ENCODE measurements at places on chromosomes 13 and 19.

DNA sequence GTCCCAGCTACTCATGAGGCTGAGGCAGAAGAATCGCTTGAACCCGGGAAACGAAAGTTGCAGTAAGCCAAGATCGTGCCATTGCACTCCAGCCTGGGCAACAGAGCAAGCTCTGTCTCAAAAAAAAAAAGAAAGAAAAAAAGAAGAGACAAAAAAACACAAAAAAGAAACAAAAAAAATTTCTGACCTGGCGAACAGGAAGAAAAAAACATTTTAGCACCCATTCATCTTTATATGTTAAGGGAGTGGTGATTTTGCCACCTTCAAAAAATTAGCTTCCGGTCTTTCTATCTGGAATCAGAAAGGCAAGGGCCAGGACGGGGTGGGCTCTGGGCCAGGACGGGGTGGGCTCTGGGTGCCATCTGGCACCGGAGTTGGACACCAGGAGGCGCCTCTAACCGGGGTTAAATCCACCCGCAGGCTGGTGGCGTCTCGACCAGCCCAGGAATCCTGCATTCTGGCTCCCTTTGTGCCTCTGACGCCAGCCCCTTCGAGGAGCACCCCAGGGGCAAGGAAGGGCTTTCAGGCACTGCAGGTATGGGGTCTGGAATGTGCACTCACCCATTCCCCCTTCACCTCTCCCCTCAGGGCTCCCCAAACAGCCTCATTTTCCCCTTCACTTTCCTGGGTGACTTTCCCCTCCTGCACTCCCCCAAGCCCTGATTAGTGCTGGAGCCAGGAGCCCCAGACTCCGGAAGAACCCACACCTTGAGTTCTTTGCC, 10.4 kb upstream of the ZSWIM4 start:
- DNase-seq: no peak

DNA sequence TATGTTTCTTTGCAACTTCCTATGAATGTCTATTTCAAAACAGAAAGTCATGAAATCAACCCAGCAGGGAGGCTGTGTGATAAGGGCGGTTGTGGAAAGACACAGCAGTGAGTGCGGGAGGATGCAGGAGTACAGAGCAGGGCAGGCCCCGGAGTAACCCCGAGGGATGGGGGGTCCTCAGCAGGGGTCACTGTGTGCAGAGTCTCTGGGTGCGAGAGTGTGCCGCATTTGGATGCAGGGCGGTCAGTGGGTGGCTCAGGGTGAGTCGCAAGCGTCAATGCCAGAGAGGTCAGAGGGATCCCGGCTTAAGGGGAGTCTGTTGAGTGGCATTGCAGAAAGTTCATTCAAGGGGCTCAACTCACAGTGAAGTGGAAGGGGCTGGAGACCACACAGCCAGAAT, 147.8 kb downstream of the STK24 start:
- no peak for DNase-seq

- DNase-seq: no peak
These were observed 6.5 kb upstream of the USF2 start for GRCh38 chr19:35262101-35262761.

DNA sequence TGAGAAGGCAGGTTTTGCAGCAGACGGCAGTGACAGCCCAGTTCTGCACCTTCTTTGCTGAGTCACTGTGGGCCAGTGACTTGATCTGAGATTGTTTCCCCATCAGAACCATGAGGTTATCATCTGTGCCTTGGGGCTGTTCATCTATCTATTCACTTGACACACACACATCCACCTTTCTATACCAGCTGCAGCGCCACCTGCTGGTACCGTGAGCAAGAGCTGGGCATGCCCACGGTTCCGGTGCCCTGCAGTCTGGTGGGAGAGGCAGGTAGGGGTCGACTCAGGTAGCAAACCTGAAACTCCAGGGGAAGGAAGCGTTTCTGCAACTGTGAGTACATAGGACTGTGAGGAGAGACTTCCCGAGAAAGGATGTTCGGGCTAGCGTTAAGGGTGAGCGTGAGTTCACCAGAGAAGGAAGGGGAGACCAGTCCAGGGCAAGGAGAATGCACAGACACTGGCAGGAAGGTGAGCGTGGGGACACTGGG, 7.5 kb upstream of the LIN7B start:
- DNase-seq: no peak

DNA sequence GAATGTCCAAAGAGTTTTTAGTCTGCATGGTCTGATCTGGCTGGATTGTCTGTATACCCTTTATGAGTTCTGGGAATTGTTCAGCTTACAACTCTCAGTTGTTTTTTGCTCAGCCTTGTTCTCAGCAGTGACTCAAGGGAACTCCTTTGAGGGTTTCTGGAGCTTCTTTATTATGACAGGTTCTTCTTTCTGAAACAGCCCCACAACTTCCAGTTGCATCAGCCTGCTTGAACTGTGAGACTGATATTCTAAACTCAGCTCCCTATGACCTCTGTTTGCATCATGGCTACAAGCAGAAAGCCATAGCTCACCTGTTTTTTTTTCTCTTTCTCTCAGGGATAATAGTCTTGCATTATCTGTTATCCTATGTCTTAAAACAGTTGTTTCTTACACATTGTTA, 85.0 kb downstream of the TDRD3 start:
- DNase-seq: no peak

GRCh38 chr19:13037161-13037560, 41.9 kb downstream of the NFIX start:
- DNase-seq: no peak

GRCh38 chr19:56594783-56595547, at the start of gene ZNF71:
Gene ZNF71 (plus strand): TSS chr19:56595302. CDS start chr19:56601559, 6,257 bp downstream.
- DNase-seq: peak; percentile 27

DNA sequence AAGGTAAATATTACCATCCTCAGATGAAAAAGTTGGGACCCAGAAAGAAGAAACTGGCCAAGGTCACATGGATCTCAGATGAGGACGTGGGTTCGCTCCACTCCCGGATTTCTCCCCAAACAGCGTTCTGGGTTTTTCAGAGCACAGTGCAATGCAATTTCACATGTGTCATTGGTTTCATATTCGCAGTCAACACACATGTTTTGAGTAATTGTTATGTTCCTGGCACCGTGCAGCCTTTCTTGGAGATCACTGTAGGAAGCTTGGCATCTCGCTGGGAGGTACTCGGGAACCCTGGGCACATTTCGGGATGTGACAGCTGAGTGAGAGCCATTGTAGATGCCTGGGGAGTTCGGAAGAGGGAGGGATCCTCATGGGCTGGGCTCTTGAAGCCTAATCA, 26.2 kb upstream of the CEBPG start:
- DNase-seq: no peak

GRCh38 chr13:111947026-111947810, 119.7 kb upstream of the SOX1 start:
- no peak for DNase-seq

DNA sequence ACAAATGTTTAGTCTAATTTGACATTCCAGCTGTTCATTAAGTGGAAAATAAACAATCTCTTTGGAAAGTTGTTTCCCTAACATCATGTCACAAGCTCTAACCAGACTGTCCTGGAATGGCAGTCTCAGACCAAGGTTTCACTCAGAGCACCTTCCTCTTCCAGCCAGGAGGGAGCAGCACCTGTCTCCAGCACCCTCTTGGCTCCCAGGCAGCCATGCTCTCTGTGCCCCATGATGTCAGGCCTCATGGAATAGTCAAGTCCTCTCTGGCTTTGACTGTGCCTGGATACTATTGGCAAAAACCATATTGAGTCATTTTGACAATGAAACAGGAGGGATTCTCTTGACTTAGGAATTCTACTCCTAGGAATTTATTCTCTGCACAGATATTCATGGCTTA, 171.4 kb downstream of the OXGR1 start:
- no peak for DNase-seq

- DNase-seq: no peak
These were observed 181.9 kb upstream of the EDNRB start for GRCh38 chr13:78100486-78100885.

DNA sequence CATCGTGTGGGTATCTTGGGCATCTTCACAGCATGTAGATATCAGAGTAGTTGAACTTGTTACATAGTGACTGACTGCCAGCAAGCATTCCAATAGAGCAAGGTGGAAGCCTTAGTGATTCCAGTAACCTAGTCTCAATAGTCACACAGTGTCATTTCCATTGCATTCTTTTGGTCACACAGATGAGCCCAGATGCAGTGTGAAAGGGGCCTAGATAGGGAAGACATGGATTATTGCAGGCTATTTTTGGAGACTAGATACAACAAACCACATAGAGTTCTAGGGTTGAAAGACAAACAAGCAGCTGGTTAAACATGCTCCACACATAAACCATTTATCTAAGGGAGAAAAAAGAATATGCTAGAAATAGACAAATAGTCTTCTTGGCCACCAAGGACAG, 553.5 kb downstream of the DCT start:
- no peak for DNase-seq

DNA sequence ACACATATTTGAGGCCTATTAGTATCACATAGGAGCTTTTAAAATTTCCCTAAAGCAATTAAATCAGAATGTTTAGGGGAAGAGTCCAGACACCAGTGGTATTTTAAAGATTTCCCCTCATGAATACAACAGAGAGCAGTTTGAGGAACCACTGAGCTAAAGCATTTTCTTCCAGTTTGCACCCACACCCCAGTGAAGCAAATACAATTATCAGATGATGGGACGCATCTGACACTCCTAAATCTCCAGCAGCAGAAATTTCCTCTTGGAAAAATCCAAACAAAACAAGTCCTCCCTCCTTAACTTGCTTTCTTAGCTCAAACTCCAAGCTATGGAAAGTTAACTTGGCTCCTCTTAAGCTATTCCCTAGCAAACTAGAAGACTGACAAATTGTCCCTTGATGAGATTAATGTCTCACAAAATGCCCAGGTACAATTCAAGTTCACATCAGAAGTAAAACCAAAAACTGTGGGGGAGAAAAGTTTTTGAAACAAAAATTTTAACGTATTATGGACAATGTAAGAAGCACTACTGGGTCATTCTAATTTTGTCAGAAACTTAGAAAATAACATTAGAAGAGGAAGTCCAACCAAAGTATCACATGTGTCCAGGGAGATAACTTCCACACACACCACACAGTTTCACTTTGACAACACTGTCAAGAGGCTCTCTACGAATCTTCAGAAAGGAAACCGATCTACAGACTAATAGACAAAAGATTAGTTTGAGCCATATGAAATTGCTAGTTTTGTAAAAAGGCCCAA, 74.1 kb downstream of the ABCC4 start:
- DNase-seq: no peak

DNA sequence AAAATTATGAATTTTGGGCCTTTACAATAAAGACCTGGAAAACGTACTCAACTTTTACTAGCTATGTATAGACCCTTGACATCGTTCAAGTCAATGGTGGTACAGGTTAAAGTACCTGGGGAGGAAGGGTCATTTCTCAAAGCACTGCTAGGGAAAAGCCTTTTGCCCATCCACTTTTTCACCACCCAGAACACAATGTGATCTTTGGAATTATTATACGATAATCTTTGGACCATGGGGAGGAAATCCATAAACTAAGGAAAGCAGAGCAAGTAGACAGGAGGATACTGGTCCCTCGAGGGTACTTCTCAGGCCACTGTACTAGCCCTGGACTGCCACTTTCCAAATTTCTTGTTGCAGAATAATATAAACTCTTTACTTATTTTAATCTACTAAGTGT, 39.5 kb downstream of the UBL3 start:
- no peak for DNase-seq

DNA sequence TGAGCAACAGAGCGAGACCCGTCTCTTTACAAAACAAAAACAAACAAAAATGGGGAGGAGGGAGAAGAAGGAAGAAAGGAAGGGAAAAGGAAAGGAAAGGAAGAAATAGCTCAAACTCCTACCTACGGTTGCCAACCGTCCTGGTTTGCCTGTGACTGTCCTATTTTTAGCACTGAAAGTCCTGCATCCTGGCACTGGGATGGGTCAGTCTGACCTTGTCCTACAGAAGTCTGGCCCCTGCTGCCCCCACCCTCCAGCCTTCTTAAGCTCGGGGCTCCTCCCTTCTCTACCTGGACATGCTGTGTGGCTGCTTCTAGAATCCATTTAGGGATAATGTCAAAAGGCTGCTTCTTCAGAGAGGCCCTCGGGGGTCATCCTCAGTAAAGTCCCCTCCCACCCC, 1.2 kb upstream of the STXBP2 start:
- DNase-seq: no peak

DNA sequence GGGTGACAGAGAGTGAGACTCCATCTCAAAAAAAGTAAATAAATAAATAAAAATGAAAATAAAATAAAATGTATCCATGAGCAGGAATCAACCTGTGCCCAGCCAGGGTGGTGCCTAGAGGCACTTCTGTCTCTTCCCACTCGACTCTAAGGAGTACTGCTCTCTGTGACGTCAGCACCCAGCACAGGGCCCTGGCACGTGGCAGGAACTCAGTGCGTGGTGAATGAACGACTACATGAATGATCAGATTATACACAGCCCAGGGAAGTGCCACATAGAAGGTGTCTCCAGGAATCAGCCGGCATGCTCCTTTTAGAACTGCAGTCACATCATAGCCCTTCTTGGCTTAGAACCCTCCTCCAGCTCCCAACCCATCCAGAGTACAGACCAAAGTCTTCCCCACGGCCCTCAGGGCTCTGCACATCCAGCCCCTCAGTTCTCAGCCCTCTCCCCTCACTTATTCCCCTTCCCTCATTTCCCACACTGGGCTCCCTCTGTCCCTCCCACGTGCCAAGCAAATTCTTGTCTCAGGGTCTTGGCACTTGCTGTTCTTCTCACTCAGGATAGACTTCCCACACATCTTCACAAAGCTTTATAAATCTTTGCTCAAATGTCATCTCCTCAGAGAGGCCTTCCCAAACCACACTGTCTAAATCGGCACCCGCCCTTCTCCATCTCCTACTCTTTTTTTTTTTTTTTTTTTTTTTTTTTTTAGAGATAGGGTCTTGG, 4.2 kb downstream of the CLIP3 start:
- no peak for DNase-seq

DNA sequence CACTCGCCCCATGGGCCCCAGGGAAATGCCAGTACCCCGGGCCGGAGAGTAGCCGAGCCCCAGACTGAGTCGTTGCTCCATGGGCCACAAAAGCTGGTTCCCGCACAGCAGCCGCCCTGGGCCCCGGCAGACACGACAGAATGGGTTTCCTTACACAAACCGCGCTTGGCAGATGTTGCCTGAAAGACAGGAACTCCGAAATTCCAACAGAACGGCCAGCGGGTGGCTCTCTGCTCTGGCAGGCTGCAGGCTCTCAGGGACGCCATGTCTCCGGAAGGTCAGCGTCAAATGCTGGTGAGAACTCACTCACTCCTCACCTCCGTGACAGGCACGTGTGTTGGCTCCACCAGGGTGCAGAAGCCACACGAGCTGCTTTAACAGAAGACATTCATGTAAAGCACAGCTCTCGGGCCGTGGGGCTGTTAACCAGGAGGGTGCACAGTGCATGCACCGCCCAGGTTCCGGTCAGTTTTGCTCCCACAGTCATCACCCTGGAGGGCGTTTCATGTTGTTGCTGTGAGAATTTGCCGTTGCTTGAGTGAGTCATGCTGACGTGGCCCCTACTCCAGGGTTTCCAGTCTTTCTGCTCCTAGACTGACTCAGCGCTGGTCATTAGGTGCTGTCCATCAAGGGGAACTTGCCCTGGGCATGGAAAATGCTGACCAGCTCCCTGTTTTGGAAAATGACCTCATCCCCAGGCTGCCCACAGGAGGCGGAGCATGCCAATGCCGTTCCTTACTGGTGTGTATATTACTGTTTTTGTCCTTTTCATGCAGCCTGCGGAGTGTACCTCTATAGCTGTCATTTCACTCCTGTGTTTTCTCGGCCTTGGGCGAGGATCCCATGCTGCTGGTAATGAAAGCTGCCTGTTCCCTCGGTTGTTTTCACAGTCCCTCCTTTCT, 44.8 kb downstream of the ANKRD10 start:
- DNase-seq: no peak

- DNase-seq: no peak
These were observed 8.8 kb upstream of the LRRC63 start for GRCh38 chr13:46202966-46203365.

- DNase-seq: no peak
These were observed 30.2 kb upstream of the CCNE1 start for GRCh38 chr19:29781386-29782259.
